ENCODE measurements at places on chromosomes 1 and 21.
A peak's percentile ranks its signal among the peaks of the same experiment; 100 is the strongest.

DNA sequence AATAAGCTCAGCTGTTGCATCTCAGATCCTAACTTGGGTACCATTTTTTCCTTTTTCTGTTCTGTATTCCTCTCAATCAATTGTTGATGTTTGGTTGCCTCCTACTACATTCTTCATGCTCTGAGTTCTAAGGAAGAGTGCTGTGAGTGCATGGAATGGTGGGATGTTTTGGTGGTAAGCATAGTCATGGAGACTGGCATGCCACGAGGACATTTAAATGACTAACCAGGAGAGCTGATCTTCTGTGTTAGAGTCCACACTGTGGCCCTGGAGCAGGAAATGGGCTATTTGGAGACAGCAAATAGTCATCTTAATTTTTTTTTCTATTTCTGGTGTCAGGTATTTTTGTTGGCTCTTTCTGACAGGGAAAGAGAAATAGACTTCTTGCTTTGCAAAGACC is 69.5 kb upstream of the HSD17B7 start:
- DNase-seq = no peak

- DNase-seq = no peak
Observed at GRCh38 chr1:20719261-20719660, 1.5 kb upstream of the KIF17 start.

- DNase-seq = no peak
Observed at GRCh38 chr1:215287362-215287761, 204.8 kb downstream of the KCNK2 start.

DNA sequence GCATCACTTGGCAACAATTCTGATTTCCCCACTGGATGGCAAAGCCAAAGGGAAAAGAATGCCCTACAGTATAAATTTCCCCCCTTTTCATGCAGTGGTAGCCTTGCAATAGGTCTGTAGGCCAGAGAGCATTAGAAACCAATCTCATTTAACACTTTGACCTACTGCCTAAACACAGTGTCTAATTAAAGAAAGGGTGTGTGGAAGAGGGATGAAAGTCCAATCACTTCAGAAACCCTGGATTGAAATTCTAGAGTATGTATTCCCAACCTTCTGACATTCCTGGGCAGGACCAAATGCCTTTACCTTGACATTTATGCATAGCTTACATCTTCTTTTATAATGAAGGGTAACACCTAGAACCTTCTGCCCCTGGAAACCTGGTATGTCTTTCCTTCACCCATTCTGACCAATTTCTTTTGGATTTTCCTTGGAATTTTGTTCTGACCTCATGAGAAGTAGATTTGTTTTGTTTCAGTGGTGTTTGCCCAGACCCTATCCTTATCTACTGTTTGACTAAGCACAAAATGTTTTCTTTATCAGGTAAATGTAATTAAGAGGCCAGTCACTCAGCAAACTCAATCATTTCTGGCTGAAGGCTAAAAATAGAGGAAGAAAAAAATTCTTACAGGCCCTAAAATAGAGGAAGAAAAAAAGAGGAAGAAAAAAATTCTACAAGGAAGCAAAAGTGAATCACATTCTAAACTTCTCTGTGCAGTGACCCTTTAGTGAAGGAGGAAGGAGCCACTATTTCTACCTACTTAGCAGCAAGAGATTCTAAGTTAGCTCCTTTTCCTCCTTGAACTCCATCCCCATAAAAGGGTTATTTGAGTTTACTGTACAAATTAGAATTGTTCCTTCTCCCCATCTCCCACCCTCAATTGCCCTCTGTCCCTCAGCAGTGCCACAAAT is 129.5 kb upstream of the DSCAM start:
- DNase-seq = no peak

DNA sequence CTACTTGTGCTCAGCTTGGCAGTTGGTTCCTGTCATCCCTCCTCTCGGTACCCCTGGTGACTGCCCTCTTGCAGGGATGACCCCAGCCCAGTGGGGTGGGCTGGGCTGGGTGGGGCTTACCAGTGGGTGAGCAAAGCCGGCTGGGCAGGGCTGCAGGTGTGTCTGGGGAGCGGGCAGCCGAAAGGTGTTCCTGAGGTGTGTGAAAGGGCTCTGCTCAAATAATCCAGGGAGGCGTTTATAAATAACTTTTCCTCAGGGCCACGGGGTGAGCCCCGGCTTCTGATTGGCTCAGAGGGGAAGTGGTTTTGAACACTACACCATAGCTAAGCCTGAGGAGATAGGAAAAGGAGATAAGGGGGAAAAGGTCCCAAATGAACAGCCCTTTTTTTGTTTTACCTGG is at the start of gene SLC26A9:
Gene SLC26A9, minus strand, starts transcription at position 212 of the 400 bp plus-strand sequence. CDS start 7,636 bp downstream, outside the sequence.
- no peak for DNase-seq

- DNase-seq = no peak
Observed at GRCh38 chr1:174337000-174337681, 110.6 kb upstream of the GPR52 start.

GRCh38 chr1:153942766-153943549 is 3.6 kb downstream of the DENND4B start:
- DNase-seq = no peak

GRCh38 chr1:53585565-53585964 is 126.4 kb downstream of the DMRTB1 start:
- no peak for DNase-seq

DNA sequence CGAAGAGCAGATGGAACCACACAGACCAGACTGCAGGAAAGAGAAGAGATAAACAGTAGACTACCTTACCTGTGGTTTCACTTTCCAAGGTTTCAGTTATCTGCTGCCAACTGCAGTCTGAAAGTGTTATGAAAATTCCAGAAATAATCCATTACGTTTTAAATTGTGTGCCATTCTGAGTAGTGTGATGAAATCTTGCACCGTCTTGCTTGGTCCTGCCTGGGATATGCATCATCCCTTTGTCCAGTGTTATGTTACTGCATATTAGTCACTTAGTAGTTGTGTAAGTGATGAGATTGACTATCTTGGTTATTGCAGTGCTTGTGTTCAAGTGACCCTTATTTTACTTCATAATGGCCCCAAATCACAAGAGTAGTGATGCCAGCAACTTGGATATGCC is 33.9 kb downstream of the DNAJC6 start:
- DNase-seq = no peak

- DNase-seq = no peak
Observed at GRCh38 chr1:158961178-158961577, 29.8 kb downstream of the PYHIN1 start.

DNA sequence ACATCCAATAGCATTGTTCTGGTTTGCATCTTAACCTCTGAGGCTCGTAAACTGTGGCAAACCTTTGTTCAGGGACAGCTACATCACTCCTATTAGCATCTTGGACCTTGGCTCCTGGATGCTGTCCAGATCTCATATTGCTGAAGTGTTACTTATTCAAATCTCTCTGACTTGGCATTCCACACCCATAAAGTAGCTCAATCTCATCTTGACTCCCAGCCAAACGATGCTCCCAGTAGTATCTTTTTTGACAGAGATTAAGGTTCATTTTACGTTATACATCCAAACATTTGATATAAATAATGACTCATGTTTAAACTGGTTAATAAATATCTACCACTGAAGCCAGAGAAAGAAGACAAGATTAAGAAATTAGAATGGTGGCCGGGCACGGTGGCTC is 4.4 kb upstream of the FLVCR1 start:
- no peak for DNase-seq

DNA sequence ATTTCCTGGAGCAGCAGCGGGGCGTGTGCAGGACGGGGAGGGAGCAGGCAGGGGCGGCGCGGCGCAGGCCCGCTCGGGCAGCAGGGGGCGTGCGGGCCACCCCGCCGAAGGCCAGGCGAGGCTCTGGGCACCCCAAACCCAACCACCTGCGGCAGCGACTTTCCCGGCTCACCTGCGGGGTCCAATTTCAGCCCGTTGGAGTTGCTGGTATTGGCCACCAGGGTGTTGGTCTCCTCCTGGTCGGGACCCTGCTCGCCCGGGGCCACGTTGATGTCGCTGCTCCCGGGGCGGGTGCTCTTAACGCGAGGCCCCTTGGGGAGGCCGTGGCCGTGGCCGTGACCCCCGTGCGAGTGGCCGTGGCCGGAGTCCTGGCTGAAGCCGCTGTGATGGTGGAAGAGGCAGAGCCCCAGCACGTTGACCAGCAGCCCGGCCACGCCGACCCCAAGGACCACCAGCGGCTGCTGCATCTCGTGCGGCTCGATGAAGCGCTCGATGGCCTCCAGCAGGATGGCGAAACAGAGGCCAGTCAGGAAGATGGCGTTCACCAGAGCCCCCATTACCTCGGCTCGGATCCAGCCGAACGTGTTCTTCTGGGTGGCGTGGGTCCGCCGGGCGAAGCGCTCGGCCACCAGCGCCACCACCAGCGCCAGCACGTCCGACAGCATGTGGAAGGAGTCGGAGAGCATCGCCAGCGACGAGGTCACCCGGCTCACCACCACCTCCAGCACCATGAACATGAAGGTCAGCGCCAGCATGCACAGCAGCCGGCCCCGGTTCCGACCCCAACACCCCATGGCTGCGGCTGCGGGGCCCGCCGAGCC is 932 bp downstream of the SLC30A1 start:
- peak; percentile 50 for DNase-seq

DNA sequence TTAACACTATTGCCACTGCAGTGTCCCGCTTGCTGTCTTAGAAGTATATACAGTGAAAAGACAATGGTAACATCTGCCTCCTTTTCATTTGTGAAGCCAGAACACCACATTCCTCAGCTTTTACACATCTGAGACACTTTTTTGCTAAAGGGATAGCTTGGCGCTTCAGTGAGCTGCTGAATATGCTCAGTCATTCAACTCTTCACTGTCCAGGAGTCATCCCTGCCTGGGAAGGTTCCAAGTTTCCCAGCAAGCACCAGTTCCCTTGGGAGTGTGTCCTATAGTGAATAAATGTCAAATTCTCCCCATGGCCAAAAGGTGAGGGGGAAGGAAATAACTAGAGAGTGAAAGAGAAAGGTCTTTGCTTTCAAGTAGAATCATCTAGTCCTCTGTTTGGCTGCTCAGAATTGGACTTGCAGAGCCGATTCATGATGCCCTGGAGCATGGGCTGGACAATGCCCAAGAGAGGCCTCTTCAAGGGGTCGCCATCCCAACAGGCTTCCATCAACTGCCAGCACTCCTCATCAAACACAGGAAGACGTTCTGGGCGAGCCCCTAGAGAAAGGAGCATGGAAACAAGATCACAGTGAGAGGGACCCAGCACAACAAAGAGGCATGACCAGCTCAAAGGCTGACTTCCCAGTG is 25.5 kb upstream of the RBBP5 start:
- DNase-seq = no peak

DNA sequence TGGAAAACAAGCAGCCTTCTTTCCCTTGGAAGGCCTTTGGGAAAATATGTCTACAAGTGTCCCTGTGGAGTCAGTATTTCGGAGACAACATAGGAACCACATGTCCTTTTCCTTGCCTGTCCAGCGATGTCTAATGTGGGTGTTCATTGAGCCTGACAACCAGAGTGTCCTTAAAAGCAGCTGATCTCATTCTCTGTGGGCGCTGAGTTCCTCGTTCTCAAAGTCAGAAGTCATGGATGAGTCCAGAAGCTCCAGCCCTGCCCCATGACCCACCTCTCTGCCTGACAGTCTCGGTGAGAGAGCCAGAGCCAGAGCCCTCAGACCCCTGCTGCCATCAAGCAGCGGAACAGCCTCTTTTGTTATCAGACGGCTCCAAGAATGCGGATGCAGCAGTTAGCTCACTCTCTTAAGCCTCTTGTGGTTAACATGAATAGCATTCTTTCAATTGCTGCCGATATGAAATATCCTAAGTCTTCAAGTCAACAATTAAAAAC is 329.2 kb downstream of the TGFB2 start:
- no peak for DNase-seq

DNA sequence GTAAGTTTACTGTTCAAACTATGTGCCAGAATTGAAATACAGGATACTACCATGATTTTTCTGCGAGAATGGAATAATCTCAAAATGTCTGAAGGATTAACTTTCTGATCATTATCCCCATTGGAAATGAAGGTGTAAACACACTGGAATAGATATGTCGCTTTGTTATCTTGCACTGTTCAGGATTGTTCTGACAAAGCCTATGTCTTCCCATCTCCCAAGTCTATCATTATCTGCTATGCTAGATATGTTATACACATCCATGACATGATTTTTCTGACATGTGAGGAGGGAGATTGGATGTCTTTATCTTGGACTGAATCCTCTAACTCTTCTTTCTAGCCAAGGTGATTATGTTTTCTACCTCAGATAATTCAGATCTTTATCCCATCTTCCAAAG is 1239.3 kb upstream of the ADGRL4 start:
- DNase-seq = no peak

DNA sequence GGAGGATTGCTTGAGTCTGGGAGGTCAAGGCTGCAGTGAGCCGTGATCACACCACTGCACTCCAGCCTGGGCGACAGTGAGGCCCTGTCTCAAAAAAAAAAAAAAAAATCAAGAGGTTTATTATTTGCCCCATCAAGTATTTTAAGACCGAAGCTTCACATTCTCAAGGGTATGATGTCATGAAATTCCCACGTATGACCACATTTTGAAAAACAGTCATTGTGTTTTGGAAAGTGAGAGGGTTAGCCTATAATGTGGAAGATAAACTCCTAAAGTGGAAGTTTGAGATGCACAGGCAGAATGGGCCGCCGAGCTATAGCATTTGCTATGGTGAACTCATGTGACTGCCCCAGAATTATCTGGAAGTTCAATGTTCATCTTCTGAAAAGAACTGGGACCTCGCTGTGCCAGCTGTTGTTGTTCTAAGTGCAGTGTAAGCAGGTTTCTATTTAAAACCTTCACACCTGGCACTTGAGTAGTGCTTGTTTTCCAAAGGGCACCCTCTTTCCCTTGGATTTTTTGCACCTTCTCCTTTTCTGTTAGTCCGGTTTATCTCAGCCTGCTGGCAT is 96.9 kb upstream of the SLC25A33 start:
- DNase-seq = no peak

GRCh38 chr1:27940297-27940696 is 5.5 kb downstream of the SMPDL3B start:
- no peak for DNase-seq

DNA sequence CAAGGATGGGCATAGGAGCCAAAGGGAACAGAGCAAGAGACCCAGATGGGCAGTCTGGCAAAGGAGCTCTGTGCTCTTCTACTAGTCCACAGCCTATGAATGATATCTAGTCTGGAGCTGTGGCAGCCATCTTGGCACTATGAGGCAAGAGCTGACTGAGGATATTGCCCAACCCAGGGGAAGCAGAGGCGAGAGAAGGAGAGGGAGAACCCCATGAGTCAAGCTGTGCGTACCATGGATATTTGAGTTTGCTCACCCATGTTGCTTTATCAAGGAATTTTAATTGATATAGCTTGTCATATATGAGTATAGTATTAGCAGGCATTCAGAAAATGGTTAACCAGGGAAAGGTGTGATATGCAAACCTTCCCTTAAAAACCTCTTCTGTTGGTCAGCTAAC is 420.9 kb downstream of the PRDM2 start:
- DNase-seq = no peak

DNA sequence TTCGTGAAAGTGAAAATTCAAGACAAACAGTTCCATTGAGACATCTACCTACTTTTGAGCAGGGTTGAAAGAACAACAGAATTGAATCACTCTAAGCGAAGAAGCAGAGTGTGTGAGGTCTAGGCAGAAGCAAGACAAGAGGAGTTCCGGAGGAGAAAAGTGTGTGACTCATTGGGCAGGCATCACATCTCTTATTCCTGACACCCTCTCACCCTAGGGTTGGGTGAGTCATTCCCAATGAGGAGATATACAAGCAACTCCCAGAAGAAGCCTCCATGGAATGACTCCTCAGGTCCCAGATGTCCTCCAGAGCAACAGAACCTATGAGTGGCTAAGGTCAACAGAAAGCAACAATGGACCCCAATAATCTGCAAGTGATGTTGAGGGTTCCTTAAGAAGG is 138.1 kb downstream of the TPR start:
- DNase-seq = no peak

All from hypothalamus (tissue), 51 donors.